ENCODE measurements at places on chromosomes 11 and 22.

DNA sequence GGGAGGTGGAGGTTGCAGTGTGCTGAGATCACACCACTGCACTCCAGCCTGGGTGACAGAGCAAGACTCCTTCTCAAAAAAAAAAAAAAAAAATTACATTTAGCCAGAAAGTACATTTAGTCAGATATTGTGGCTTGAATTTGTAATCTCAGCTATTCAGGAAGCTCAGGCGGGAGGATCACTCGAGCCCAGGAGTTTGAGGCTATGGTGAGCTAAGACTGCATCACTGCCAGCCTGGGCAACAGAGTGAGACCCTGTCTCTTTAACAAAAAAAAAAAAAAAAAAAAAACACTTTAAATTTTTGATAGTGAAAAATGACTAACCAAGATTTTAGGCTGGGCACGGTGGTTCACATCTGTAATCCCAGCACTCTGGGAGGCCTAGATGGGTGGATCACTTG lies 27.3 kb downstream of the MRTFA start:
- DNase-seq: no peak

DNA sequence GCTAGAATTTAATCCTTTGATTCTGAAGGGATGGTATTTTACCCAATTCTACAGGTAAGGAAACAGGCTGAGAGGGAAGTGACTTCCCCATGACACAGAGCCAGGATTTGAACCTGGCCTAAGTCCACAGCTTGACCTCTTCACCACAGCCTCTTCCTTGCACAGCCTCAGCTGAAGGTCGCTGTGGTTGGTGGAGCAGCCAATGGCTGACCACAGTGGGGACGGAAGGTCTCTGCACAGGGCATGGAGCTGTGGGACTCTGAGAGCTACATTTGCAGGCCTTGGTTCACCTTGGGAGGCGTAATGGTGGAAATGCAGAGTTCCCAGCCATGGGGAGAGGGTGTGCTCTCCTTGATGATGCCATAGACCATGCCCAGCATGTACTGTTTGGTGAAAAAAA lies 295.0 kb downstream of the DDX10 start:
- no peak for DNase-seq

DNA sequence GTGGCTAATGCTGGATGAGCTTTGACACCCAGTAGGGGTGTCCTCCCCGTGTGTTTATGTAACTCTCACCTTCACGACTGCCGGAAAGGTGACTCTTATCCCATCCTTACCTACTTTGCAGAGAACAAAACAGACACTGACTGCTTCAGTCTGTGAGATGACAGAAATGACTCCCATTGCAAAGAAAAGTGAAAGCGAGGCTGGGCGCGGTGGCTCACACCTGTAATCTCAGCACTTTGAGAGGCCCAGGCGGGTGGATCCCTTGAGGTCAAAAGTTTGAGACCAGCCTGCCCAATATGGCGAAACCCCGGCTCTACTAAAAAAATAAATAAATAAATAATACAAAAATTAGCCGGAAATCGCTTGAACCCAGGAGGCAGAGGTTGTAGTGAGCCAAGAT lies 106.4 kb upstream of the ANO1 start:
- DNase-seq: no peak

- DNase-seq: no peak
These were observed 121.3 kb downstream of the APOL5 start for GRCh38 chr22:35838855-35839576.

DNA sequence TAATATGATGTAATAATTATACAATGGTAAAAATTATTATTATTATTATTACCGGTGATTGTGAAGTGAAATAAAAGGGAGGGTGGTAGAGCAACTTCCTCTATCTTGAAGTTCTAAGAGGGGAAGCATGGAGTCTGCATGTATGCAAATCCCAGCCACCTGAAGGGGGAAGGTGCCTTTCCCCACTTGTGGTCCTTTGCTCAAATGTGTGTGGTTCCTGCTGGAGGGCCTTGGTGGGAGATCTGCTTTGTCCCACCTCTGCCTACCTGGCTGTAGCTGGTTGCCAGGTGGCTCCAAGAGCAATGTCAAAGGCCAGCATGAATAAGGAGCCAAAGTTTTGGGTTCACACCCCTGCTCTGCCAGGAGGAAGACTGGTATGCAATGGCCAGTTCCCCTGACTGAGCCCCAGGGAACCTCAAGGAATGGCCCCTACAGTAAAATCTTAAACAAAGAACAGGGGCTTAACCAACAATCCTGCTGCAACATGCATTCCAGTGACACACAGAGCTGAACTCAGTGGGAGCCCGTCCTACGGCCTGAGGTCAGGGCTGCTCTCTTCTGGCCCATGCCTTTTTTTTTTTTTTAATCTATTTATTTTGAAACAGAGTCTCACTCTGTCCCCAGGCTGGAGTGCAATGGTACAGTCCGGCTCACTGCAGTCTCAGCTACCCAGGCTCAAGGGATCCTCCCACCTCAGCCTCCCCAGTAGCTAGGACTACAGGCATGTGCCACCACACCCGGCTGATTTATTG lies 8.5 kb downstream of the TMEM132A start:
- DNase-seq: no peak

GRCh38 chr11:84837402-84838069 lies 789.6 kb downstream of the DLG2 start:
- no peak for DNase-seq

DNA sequence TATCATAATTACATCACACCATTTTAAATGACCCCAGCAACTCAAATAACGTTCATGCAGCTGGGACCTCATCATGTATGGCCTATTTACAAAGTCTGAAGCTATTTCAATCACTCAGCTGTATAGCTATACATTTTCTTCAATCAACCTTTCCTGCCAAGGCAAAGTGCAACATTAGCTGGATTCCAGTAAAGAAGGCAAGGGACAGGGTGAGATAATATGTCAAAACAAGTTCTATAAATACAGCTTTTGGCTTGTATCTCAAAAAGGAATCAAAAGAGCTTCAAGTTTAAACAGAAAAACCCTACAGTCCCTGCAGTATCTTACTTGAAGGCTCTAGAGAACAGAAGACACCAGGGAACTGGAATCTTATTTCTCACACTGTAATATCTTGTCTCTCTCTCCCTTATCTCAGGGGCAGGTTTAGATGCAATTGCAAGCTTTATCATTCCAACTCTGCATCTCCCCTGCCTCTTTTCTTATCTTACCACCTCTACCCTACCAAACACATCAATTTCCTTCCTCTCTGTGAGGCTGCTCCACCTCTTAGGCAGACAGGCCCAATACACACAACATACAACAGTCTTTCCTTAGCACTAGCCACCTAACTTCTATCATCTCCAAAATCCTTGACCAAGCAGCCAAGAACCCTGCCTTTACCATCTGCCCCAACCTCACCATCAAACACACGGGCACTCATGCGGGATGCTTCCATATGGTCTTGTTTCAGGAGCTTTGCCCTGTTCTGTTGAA lies 34.5 kb downstream of the CELF1 start:
- no peak for DNase-seq

GRCh38 chr11:9525116-9525515 lies 48.4 kb upstream of the WEE1 start:
- no peak for DNase-seq

- no peak for DNase-seq
These were observed 148.7 kb upstream of the MTMR2 start for GRCh38 chr11:96072592-96072991.

DNA sequence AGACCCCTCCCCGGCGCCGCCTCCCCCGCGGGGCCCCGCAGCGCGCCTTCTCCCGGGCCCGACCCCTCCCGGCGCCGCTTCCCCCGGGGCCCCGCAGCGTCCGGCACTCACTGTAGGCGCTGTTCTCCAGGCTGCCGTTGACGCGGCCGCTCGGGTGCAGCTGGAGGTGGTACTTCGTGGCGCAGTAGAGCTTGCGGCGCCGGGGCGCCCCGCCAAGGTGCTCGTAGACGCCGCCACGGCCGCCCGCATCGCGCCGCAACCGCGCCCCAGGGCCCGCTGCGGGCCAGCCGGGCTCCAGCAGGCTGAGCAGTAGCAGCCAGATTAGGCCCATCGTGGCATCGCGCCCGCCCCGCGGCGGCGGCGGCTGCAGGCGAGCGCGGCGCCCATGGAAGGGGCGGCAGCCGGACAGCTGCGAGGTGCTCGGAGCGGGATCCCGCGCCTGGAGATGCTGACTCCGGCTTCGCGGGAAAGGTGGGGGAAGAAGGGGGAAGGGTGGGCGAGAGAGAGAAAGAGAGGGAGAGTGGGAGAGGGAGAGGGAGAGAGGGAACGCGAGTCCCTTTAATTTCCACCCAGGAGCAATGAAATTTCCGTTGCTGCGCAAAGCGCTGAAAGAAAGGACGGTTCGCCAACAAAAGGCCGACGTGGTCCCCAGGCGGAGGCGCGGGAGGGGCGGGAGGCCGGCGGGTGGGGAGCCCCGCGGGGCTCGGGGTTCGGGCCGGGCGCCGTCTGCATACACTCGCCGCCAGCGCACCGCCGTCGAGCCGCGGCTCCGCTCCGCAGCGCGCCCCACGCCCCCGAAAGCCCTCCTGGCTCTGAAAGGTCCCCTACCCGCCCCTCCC lies at the start of gene FGF3:
TSS of gene FGF3 (minus strand) at position 814 of the 839 bp plus-strand sequence. CDS start at position 331, 483 bp downstream.
- no peak for DNase-seq

GRCh38 chr11:23473782-23474181 lies 613.5 kb upstream of the CCDC179 start:
- DNase-seq: no peak

- no peak for DNase-seq
These were observed 1.1 kb downstream of the TTLL12 start for GRCh38 chr22:43185860-43186261.

DNA sequence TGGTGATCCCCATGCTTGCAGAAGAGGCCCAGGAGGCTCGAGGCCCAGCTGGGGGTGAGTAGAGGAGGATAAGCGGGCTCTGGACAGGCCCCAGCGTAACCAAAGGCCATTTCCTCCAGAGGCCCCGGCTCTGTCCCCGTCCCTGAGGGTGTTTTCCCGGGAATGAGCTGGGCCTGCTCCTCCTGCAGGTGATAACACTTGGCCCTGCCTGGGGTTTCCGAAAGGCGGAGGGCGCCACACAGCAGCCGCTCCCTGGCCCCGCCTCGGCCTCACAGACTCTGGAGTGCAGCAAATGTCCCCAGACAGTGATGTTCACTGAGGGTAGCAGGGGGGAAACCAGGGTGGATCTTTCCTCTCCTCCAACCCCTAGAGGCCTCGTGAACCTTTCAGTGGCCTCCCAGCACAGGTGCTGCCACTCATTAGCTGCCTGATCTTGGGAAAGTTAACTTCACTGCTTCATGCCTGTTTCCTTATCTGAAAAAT lies 10.5 kb upstream of the MGAT3 start:
- DNase-seq: no peak

DNA sequence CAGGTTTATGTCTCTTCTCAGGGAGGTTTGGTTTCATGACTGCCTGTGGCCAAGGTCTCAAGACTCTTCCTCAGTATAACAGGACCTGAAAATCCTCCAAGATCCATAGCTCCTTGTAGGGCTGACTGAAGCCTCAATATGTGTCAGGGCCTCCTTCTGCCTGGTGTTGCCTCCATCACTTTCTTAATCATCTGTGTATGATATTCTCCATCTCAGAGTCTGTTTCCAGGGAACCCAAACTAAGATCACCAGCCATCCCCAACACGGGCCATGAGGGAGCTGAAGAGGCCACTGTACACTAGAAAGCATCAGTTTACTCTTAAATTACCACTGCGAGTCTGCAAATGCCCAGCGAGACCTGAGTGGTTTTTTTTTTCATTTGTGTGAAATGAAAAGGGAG lies 17.7 kb downstream of the GGTLC2 start:
- no peak for DNase-seq

- no peak for DNase-seq
These were observed 11.7 kb downstream of the EIF3L start for GRCh38 chr22:37860796-37861421.

DNA sequence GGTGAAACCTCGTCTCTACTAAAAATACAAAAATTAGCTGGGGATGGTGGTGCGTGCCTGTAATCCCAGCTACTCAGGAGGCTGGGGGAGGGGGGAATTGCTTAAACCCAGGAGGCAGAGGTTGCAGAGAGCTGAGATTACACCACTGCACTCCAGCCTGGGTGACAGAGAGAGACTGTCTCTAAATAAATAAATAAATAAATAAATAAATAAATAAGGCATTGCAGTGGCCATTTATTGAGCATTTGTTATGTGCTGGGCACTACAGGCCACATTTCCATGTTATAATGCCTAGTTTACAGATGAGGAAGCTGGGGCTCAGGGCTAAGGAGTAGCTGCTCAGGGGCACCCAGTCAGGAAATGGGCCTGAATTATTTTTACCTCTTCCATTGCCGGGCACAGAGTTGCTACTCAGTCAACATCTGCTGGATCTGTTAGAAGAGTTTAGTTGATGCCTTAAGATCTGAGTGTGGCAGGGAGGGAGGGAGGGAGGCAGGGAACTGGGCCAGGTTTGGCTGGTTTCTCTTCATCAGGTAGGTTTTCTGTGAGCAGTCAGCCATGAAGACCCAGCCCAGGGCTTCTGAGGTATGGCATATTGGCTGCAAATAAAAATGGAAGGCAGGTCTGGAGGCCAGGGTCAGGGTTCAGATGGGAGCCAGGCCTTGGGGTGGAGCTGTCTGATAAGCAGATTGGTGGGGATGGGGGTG lies 5.6 kb downstream of the PVALB start:
- no peak for DNase-seq

GRCh38 chr22:20155330-20156041 lies 4.6 kb upstream of the CCDC188 start:
- no peak for DNase-seq

DNA sequence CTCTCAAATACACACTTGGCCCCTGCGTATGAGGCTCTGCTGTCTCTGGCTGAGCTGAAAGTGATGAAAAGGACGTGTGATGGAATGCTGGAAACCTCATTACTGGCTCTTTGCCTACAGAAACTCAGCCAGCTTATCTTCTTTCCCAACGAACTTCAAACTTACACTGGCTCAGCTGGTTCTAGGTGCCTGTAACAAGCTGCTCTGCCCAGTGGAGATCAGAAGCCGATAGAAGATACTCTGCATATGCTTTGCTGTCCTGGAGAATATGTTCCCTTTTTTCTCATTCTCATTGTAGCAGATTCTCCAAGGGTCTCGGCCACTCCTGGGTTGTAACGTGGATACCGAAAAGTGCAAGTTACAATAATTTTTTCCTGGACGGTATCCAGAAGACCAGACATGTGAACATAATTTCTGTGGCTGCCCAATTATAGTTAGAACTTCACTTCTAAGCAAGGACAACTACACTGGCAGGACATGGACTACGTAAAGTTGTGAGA lies 405.3 kb upstream of the CCDC90B start:
- no peak for DNase-seq

GRCh38 chr22:39243439-39244135 lies 1.2 kb downstream of the PDGFB start:
- no peak for DNase-seq

- no peak for DNase-seq
These were observed 58.0 kb downstream of the C11orf91 start for GRCh38 chr11:33642461-33643166.

Data from T follicular helper cell (primary cell).